ENCODE measurements at places on chromosomes 5 and 9. TPM values are rescaled to one million over a fixed set of nuclear protein-coding genes. Genes with fewer than 3 reads are reported as not detected.

Gene RAD23B
- 134 TPM for total RNA-seq

DNA sequence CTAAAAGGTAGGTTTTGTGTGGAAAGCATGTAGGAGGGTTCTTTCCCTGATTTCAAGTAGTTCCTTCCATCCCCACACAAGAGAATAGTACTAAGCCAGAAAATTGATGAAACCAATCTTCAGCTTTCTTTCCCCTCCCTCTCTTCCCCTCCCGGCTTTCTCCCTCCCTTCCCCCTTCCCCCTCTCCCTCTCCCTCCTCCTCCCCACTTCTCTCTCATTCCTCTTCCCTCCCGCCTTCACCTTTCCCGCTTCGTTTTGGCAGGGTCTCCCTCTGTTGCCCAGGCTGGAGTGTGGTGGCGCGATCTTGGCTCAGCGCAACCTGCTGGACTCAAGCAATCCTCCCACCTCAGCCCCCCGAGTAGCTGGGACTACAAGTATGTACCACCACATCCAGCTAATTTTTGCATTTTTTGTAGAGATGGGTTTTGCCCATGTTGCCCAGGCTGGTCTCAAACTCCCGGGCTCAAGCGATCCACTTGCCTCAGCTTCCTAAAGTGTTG is 85.8 kb downstream of the ZCCHC7 start:
- no peak overlapping the region for H3K4me3 ChIP-seq
- H3K27me3 ChIP-seq, result no peaks in the 10 kb centered on the region
- peaks cover 25% of the 10 kb centered on the region for H3K36me3 ChIP-seq
- no peak overlapping the region for H3K27ac ChIP-seq

Gene SVEP1
- 7.9 TPM for total RNA-seq

DNA sequence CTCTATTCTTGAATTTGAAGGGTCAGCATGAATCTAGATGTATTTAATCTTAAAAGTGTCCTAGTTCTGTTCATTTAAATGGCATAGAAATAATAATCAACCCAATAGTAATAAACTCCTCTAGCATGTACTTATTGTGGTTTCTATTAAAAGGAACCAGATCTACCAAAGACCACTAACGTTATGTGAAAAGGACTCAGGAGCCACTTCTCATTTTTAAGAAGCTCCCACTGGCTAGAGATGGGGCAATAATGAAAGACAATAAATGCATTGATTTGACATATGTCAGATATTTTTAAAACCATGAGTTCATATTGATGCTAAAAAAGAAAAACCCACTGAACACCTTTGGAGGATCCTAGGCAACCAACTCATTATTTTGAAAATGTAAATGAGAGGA is 191.9 kb downstream of the ATP10B start:
- no peak overlapping the region for H3K4me3 ChIP-seq
- no peaks in the 10 kb centered on the region for H3K4me1 ChIP-seq
- no peak for DNase-seq
- H3K36me3 ChIP-seq, result no peaks in the 10 kb centered on the region
- no peak overlapping the region for H3K27ac ChIP-seq
- H3K27me3 ChIP-seq, result no peaks in the 10 kb centered on the region

DNA sequence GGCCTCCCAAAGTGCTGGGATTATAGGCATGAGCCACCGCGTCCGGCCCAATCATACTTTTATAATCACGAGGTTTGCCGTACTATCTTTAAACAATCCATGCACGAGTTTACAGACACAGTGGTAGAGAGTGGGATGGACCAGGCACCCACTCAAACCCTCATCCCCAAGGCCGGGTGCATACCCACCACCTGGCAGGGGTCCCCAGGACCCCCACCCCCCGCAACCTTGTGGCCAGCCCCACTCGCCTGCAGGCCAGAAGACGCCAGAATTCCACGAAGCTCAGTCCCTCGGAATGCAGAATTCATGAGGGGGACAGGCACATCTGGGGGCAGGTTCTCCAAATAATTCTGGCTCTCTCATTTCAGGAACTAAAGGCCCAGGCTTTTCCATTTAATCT is 17.1 kb downstream of the NACC2 start:
- H3K27me3 ChIP-seq, result no peaks in the 10 kb centered on the region
- no peak overlapping the region for H3K27ac ChIP-seq
- peaks cover 4% of the 10 kb centered on the region for H3K4me1 ChIP-seq
- no peak for DNase-seq
- peaks cover 4% of the 10 kb centered on the region for H3K36me3 ChIP-seq

Gene STPG3
- 0.31 TPM for total RNA-seq

Gene SOHLH1
- not detected for total RNA-seq

Gene CCL19
- total RNA-seq, result not detected

DNA sequence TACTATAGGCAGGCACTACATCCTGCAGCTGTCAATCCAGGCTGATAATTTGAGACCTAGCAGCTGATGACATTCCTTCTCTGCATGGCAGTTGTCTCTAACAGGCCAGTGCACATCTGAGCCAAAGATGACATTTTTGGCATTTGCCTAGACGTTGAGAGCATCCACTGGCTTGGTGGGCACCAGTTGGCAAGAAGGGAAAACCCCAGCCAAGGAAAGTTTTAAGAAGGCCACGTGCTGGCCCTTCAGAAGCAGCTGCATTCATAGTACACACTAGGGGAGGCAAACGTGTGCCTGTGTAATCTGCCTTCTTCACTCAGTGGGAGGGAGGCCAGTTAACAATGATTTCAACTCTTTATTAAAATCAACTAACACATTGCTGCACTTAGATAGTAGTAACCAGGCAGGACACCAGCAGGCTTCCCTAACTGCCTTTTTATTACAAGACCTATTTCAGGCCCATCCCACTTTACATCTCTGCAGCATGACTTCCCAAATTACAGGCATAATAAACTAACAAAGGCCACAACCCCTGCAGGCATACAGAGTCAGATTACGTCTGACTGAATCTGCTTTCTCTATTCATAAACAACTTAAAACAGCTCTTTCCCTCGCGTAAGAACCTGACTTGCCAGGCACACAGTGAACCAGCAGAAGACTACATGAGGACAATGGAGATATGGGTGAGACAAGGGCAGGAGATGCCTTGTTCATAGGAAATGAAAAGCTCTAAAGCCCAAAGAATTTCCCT is 576.3 kb downstream of the PDE4D start:
- DNase-seq, result no peak
- H3K4me1 ChIP-seq, result peaks cover 43% of the 10 kb centered on the region
- H3K36me3 ChIP-seq, result no peaks in the 10 kb centered on the region
- H3K27ac ChIP-seq, result peak overlapping the region; percentile 60
- no peaks in the 10 kb centered on the region for H3K27me3 ChIP-seq

GRCh38 chr9:106441283-106441682 is 421.7 kb upstream of the ZNF462 start:
- H3K27ac ChIP-seq, result no peak overlapping the region
- peaks cover 4% of the 10 kb centered on the region for H3K36me3 ChIP-seq
- H3K4me3 ChIP-seq, result no peak overlapping the region
- no peaks in the 10 kb centered on the region for H3K27me3 ChIP-seq

Gene PCDHGA6
- total RNA-seq, result 0.86 TPM

DNA sequence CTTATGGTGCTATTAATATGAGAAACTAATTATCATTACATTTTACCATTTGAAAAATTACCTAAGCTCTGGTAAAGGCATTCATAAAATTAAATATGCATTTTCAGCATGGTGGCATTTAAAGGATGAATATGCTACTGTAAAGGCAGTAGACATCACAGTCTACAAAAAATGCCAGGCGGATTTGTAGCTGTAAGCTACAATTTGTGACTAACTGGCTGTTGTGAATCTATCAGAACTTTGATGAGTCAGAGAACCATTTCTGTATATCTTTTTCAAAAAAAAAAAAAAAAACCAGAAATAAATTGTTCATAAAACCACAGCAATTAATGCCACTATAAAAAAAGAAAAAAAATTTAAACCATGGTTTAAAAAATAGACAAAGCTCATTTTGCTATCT is 186.3 kb downstream of the NFIB start:
- no peak overlapping the region for H3K4me3 ChIP-seq
- H3K27me3 ChIP-seq, result no peaks in the 10 kb centered on the region

- peaks cover 21% of the 10 kb centered on the region for H3K4me1 ChIP-seq
- H3K27me3 ChIP-seq, result no peaks in the 10 kb centered on the region
- peak overlapping the region; percentile 3 for H3K4me3 ChIP-seq
- H3K36me3 ChIP-seq, result no peaks in the 10 kb centered on the region
- no peak for DNase-seq
These were observed 136.5 kb upstream of the STK32A start for GRCh38 chr5:147098233-147098790.

Gene SLC25A46
- total RNA-seq, result 33.7 TPM

Gene IGIP
- 2.6 TPM for total RNA-seq

- DNase-seq, result no peak
- peaks cover 13% of the 10 kb centered on the region for H3K4me1 ChIP-seq
- no peak overlapping the region for H3K4me3 ChIP-seq
- no peaks in the 10 kb centered on the region for H3K27me3 ChIP-seq
These were observed 13.6 kb downstream of the LRRC8A start for GRCh38 chr9:128895556-128895955.

- no peaks in the 10 kb centered on the region for H3K27me3 ChIP-seq
- peaks cover 4% of the 10 kb centered on the region for H3K4me1 ChIP-seq
- no peak overlapping the region for H3K4me3 ChIP-seq
- no peak for DNase-seq
- no peak overlapping the region for H3K27ac ChIP-seq
These were observed 1151.8 kb downstream of the CDH12 start for GRCh38 chr5:21701317-21701716.

DNA sequence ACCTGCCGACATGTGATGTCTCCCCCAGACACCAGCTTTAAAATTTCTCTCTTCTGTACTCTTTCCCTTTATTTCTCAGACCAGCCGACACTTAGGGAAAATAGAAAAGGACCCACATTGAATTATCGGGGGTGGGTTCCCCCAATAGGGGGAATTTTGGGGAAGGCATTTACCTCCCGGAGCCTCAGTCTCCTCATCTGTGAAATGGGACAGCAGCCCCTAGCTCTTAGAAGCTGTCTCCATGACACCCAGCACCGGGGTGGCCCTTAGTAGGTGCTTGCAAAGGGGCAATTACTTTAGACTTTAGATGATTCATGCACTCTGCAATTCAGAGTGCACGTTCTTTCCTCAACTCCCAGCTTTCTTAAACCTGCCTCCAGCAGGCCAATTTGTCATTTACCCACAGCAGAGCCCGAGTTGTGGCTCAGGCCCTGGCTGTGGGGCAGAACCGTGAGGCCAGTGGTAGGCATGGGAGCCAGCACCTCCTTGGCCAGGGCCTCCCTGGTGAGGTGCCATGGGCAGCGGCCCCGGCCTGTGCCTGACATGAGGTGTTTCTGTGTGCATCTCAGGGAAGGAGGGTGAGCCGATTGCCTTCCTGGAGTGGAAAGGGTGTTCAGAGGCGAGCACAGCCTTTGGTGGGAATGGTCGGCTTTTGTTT is 51.7 kb downstream of the SH3PXD2B start:
- no peaks in the 10 kb centered on the region for H3K27me3 ChIP-seq
- no peak overlapping the region for H3K4me3 ChIP-seq
- no peak overlapping the region for H3K27ac ChIP-seq
- peaks cover 51% of the 10 kb centered on the region for H3K36me3 ChIP-seq
- H3K4me1 ChIP-seq, result peaks cover 17% of the 10 kb centered on the region
- no peak for DNase-seq

Gene PPP2R2B
- 18.4 TPM for total RNA-seq

DNA sequence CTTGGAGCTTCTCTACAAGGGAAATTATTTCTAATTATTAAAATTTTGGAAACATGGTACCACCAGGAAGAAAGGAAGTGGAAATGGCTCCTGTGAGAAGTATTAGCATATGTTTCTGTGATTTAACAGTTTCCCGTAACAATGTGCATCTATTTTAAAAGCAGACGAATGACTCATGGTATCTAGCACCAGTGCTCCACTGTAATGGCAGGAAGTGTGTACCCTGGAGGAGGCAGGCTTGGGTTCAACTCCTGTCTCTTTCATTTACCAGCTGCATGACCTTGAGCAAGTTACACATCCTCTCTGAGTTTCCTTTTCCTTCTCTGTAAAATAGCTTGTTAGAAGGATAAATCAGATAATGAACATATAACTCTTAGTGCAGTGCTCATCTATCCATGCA is 41.0 kb upstream of the ANGPTL2 start:
- no peak for DNase-seq
- peaks cover 9% of the 10 kb centered on the region for H3K4me1 ChIP-seq
- H3K27ac ChIP-seq, result no peak overlapping the region
- H3K36me3 ChIP-seq, result no peaks in the 10 kb centered on the region
- no peak overlapping the region for H3K4me3 ChIP-seq
- H3K27me3 ChIP-seq, result no peaks in the 10 kb centered on the region

GRCh38 chr5:151006704-151007334 is 13.6 kb upstream of the GPX3 start:
- DNase-seq, result no peak
- peaks cover 4% of the 10 kb centered on the region for H3K27me3 ChIP-seq
- H3K4me1 ChIP-seq, result peaks cover 12% of the 10 kb centered on the region
- no peak overlapping the region for H3K27ac ChIP-seq

- peaks cover 10% of the 10 kb centered on the region for H3K36me3 ChIP-seq
- H3K4me1 ChIP-seq, result peaks cover 22% of the 10 kb centered on the region
- H3K27ac ChIP-seq, result peak overlapping the region; percentile 100
- no peak for DNase-seq
These were observed 539 bp downstream of the ARRDC3 start for GRCh38 chr5:91382530-91383026.

- H3K27ac ChIP-seq, result no peak within 1 kb of the TSS
- no peak within 1 kb of the TSS for H3K4me3 ChIP-seq
- no peaks in the 10 kb centered on the region for H3K27me3 ChIP-seq
- no peaks in the 10 kb centered on the region for H3K36me3 ChIP-seq
- no peak for DNase-seq
These were observed at the start of gene ZDHHC11 for GRCh38 chr5:850511-851006. TSS of gene ZDHHC11 (minus strand) at chr5:850986. CDS start at chr5:850602, 384 bp downstream.

- no peak for DNase-seq
- no peak overlapping the region for H3K27ac ChIP-seq
- no peak overlapping the region for H3K4me3 ChIP-seq
- peaks cover 10% of the 10 kb centered on the region for H3K4me1 ChIP-seq
- no peaks in the 10 kb centered on the region for H3K36me3 ChIP-seq
- H3K27me3 ChIP-seq, result no peaks in the 10 kb centered on the region
These were observed 117.6 kb downstream of the PCSK1 start for GRCh38 chr5:96315431-96315830.

Gene BTNL3
- 0.82 TPM for total RNA-seq

GRCh38 chr5:2505217-2505616 is 246.3 kb downstream of the IRX2 start:
- no peaks in the 10 kb centered on the region for H3K27me3 ChIP-seq
- no peak for DNase-seq
- no peaks in the 10 kb centered on the region for H3K36me3 ChIP-seq
- no peaks in the 10 kb centered on the region for H3K4me1 ChIP-seq

- H3K27me3 ChIP-seq, result no peaks in the 10 kb centered on the region
- H3K36me3 ChIP-seq, result no peaks in the 10 kb centered on the region
- H3K4me3 ChIP-seq, result no peak overlapping the region
- DNase-seq, result no peak
- H3K27ac ChIP-seq, result no peak overlapping the region
These were observed 194.3 kb upstream of the PIK3R1 start for GRCh38 chr5:68021227-68021626.

Gene PCDHA11
- total RNA-seq, result 8.1 TPM

- H3K36me3 ChIP-seq, result peaks cover 4% of the 10 kb centered on the region
- DNase-seq, result no peak
- H3K4me3 ChIP-seq, result no peak overlapping the region
- no peaks in the 10 kb centered on the region for H3K27me3 ChIP-seq
These were observed 63.3 kb upstream of the SLC25A51 start for GRCh38 chr9:37967014-37967760.

- no peak overlapping the region for H3K4me3 ChIP-seq
- no peaks in the 10 kb centered on the region for H3K27me3 ChIP-seq
- no peak for DNase-seq
- peaks cover 6% of the 10 kb centered on the region for H3K4me1 ChIP-seq
- no peaks in the 10 kb centered on the region for H3K36me3 ChIP-seq
- no peak overlapping the region for H3K27ac ChIP-seq
These were observed 260.7 kb downstream of the CRB2 start for GRCh38 chr9:123616707-123617106.

GRCh38 chr5:31863991-31864411 is 225.1 kb downstream of the PDZD2 start:
- peaks cover 8% of the 10 kb centered on the region for H3K4me1 ChIP-seq
- no peak overlapping the region for H3K4me3 ChIP-seq
- no peak overlapping the region for H3K27ac ChIP-seq
- DNase-seq, result no peak
- peaks cover 5% of the 10 kb centered on the region for H3K36me3 ChIP-seq
